ENCODE measurements at places on chromosomes 13 and 19.

- no peak for DNase-seq
These were observed 2.9 kb upstream of the RCBTB2 start for GRCh38 chr13:48535766-48536165.

- DNase-seq: no peak
These were observed 1.3 kb downstream of the HSPBP1 start for GRCh38 chr19:55278391-55279135.

DNA sequence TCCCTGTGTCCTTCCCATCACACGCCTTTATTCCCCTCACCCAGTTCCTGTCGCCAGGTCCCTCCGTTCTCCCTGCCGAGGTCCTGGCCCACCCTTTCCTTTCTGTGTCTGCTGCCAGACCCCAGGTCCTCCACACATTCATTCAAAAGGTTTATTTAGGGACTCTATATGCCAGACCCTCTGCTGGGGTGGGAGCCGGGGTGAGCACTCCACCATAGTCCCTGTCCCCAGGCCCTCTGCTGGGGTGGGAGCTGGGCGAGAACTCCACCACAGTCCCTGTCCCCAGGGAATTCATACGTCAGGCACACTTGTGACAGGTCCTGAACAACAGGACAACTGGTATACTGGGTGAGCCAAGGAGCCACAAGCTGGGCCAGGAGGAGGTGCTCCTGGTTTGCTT, 34.4 kb upstream of the TUBGCP3 start:
- no peak for DNase-seq

GRCh38 chr19:48469289-48469881, at the start of gene CYTH2:
Gene CYTH2 (plus strand): TSS chr19:48469369. CDS start chr19:48469508, 139 bp downstream.
- DNase-seq: peak; percentile 51

GRCh38 chr19:46481223-46481848, 10.0 kb upstream of the PNMA8A start:
- no peak for DNase-seq

- DNase-seq: peak; percentile 32
These were observed 4.9 kb downstream of the MBNL2 start for GRCh38 chr13:97226788-97227627.

GRCh38 chr13:105514401-105514800, 1021.1 kb downstream of the EFNB2 start:
- DNase-seq: no peak

DNA sequence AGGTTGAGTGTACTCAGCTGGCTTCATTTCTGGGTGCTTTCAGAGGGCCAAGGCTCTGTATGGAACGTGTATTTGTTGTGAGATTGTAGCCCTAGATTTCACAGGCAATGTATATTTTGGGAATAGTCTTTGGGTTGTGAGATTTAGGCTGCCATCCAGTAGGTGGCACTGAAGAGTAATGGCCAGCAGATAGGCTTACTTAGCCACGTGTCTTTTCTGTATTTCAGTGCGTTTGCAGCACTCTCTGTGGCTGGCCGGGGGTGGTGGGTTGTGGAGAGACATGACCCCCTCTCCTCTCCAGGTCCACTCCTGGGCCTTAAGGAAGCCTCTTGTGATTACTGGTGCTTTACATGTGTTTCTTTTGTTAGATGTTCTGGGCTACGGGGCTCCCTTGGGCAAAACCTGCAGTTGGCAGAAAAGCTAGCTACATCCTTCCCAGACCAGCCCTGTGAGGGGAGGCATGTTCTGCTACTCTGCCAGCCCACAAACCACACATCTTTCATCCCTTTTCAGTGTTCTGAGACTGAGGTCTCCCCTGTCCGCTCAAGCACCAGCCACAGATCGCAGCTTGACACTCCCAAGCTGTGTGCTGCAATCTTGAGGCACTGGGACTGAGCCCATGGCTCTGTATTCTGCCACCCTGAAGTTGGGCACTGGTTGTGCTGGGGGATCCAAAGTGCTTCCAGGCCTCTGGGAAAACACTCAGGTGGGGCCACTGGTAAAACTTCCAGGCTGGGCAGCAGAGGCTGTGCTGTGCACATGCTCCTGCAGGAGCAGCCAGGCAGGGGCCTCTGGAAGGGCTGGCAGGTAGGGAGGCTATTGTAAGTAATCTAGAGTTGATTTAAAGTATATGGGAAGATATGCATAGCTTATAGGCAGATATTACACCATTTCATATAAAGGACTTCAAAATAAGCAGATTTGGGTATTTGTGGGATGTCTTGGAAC, 1096.8 kb upstream of the PCDH20 start:
- no peak for DNase-seq

- no peak for DNase-seq
These were observed 152.2 kb upstream of the UBL3 start for GRCh38 chr13:30002577-30002976.

- DNase-seq: no peak
These were observed 796 bp upstream of the LSM14A start for GRCh38 chr19:34171539-34171876.

DNA sequence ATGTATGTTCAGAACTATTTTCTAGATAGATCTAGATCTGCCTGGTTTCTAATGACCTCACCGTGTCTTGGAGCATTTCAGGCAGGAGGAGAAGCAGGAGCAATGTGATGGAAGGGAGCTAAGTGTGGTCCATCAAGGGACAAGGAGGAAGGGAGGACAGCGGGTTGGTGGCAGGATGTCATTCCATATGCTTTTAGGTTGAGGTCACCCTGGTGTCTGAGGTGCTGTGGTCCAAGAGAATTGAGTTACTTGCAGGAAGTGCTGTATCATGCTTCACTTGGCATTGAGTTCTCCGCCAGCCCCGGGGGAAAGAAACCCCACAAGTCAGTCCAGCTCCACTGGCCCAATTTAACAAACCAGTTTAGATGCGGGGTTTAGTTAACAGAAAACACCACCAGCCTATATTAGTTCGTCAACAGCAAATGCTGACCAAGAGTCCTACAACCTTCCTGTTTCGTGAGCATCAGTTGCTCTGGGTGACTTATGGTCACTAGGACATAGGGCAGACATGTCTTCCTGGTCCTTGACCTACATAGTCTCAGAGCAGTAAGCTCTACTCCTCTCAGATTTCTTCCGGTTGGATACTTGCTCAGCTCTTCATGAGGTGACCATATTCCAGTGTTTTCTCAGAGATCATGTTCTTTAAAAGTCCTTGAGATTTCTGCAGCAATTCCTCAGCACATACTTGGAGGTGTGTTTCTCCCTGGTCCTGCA, 79.4 kb downstream of the MBNL2 start:
- DNase-seq: no peak

GRCh38 chr19:16022251-16022650, 54.0 kb upstream of the TPM4 start:
- DNase-seq: no peak

Measured in T follicular helper cell (primary cell).